ENCODE measurements at places on chromosomes 16 and 17.

- DNase-seq = no peak
These were observed 10.3 kb upstream of the TNS4 start for GRCh38 chr17:40511667-40512220.

GRCh38 chr17:73390221-73390620, 78.4 kb upstream of the CDC42EP4 start:
- no peak for DNase-seq

DNA sequence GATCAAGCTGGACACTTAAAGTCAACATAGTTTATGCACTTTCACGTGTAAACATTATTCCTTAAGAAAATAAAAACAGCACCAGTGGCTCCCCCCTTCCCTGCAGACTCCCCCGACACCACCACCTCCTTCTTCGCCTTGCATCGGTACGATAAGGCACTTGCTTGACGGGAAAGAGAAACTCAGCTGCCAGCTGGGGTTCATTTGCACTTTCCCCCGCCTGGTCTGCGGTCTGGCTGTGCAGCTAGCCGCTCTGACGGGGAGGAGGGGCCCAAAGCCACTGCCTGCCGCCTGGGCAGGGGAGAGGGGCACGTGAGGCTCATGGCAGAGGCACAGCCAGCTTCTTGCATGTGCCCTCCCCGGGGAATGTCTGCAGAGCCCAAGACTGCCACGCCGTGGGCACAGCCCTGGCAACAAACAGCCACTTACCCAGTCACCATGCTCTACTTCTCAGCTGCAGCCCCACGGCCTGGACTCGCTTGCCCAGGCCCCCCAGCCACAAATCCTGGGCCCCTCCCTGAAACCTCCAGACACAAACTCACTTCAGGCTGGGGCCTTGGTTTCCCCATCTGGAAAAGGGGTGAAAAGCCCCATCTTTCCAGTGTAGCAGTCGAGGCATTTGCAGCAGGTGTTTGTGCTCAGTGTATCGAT, 16.5 kb upstream of the PRM1 start:
- DNase-seq = no peak

- DNase-seq = peak; percentile 45
These were observed 32.6 kb downstream of the RAI1 start for GRCh38 chr17:17713839-17714238.

DNA sequence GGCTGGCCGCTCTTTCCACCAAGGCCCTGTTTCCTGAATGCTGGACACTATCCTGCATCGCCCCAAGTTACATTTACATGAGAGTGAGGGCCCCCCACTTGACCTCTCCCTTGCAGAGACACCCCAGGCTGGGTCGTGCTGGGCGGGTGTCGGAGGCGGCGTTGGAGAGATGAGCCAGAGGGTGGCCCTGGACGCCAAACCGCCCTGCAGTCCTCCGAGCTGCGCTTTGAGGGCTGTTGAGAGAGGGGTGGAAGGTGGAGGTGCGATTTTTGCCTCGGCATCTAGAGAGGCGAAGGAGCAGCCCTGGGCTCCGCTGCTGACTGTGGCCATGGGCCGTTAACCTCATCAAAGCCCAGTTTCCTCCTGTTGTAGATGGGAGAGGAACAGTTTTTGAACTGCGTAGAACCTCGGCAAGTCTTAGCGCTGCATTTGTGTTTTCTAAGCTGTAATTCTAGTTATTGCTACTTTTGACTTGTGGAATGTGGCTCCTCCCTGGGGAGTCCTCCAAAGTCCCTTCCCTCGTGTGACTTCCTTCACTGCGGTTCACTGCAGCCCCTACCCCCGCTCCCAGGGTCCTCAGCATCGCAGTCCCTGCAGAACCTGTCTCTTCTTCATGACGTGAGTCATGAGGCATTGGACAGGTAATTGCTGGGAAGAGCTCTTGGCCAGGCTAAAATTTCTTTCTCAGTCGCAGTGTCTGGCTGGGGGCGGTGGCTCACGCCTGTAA, 986 bp upstream of the ELOB start:
- no peak for DNase-seq

- DNase-seq = no peak
These were observed 406.3 kb downstream of the WWOX start for GRCh38 chr16:78505544-78506366.

DNA sequence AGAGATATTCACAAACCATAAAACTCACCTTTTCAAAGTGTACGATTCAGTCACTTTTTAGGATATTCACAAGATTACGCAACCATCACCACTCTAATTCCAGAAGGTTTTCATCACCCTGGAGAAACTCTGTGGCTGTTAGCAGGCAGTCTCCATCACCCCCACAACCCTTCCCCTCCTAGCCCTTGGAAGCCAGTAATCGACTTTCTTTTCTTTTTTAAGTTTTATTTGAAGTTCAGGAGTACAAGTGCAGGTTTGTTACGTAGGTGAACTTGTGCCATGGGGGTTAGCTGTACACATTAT, 363.5 kb downstream of the CPPED1 start:
- no peak for DNase-seq

DNA sequence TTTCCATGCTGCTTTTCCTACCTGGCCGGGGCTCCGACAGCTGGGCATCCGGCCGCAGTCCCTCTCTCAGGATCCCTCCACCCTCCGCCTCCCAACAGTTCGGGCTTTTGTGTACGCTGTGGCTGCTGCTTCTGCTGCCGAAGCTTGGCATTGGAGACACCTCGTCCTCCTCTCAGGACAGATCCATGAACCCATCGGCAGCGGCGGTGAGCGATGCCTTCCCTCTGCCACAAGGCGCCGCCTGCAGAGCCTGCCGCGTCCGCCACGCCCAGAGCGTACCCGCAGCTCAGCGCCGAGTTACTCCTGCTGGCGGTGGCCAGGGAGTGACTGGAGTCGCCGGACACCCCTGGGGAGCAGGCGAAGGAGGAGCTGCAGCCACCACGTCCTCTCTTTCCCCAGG, 2032.8 kb downstream of the TP53TG3F start:
- no peak for DNase-seq

DNA sequence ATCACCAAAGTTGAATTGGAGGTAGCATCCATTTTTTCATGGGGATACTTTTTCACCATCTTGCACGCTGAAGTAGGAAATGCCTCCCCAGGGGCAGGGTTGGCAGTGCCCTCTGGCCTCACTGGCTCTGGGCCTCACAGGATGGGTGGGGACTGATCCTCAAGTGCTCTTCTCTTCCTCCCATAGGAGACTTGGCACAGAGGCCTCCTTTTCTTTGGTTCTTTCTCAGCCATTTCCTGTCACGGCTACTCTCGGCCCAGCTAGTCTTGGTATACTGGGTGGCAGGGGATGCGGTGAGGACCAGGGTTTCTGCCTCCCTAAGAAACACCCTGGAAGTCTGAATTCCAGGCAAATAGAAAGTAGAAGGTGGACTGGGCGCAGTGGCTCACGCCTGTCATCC, 58.2 kb downstream of the PECAM1 start:
- DNase-seq = no peak

GRCh38 chr17:58313815-58314705, 14.5 kb downstream of the TSPOAP1 start:
- no peak for DNase-seq

DNA sequence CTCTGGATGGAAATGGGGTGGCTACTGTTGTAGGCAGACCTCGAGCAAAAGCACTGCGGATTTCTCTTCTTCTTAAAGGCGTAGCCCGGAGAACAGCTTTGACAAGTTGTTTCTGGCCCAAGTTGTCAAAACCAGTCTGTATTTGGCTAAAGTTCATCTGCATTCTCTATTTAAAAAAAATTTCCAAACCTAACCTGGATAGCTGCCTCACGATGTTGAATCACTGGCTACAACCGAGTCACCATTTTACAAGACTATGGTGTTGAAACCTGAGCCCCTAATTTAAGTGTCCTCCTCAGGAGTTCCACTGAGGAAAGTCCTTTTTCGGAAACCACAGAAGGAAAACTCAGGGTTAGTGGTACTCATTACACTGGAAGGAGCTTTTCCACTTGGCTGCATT, 1.5 kb downstream of the SLC16A6 start:
- DNase-seq = no peak

DNA sequence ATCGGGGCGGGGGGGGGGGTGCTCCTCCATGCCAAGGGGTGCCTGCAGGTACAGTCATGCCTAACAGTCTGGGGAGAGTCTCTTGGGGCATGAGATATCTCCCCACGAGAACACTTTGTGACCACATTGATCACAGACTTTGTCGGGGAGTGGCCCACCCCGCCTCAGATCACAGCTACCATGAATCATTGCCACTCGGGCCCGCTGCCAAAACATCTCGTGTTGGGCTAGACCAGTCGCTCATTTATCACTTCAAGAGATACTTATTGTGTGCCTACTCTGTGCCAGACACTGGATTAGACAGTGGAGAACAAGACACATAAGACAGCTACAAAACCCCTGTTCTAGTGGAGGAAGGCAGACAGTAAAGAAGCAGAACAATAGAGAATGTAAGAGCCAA, 72.6 kb downstream of the CLEC16A start:
- DNase-seq = peak; percentile 69

GRCh38 chr17:82297714-82298537, 19.5 kb downstream of the CD7 start:
- peak; percentile 78 for DNase-seq

GRCh38 chr16:76984196-76984595, 206.8 kb upstream of the MON1B start:
- no peak for DNase-seq

DNA sequence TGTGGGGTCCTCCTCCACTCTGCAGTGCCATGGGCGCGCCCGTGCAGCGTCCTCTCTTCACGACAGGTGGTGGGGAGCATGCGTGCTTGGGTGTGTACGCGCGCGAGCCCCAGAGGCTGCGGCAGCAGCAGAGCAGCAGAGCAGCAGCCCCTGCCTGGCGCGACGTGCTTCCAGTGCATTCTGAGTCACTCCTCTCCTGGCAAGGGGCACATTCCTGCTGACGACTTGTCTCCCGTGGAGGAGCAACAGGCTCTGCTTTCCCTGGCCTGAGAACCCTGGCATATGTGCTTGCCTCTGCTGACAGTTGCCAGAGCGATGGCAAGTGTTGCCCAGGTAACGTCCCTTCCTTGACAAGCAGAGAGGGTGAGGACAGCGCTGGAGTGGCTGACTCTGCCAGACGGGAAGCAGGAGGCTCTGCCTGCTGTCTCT, 133.8 kb upstream of the PLCG2 start:
- DNase-seq = no peak

DNA sequence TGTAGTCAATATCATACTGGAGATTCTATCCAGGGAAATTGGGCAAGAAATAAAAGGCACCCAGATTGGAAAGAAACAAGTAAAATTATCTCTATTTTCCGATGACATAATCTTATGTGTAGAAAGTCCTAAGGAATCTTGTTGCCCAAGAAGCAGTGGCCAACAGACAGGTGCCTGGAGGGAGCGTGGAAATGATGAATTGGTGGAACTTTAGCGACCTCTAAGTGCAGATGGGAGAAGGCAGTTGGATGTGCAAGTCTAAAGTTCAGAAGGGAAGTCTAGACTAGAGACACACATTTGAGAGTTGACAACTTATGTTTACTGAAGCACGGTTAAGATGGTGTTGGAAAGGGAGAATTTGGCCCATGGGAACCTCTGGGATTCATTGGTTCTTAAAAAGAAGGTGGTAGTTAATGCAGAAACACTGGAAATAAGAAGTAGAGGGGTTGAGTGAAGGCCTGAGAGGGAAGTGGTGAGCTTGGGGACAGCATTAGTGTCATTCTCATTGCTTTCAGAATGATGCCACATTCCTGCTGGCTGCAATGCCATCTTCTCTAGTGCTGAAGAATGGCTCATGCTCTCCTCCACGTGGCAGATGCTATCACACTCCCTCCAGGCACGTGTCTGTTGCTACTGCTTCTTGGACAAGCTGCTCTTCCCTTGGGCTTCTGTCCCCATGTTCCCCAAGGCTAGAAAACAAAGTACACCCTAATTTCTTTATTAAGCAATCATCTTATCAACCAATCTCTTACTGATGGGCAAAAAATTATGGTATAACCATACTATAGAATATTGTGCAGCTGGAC, 24.0 kb downstream of the TAT start:
- DNase-seq = no peak

DNA sequence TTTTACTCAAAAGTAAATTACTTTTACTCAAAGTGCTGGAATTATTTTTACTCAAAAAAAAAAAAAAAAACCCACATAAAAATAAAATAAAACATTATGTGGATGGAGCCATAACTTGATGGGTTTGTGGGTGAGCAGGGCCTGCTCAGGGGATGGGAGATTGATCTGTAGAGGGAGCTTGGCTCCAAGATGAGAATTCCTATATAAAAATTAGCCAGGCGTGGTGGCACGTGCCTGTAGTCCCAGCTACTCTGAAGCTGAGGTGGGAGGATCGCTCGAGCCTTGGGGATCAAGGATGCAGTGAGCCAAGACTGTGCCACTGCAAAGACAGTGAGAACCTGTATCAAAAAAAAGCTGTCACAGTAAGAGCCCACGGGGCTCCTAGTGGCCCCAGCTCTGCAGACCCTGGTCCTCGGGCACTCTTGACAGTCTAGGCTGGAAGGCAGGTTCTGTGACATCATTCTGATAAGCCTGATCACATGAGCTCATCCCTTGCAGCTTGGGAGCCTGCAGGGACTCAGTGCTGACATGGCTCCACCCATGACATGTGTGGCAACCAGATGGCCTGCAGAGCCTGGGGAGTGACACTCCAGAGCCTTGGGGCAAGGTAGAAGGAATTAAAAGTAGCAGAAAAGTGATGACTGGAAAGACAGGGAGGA, 42.5 kb downstream of the ST3GAL2 start:
- no peak for DNase-seq

DNA sequence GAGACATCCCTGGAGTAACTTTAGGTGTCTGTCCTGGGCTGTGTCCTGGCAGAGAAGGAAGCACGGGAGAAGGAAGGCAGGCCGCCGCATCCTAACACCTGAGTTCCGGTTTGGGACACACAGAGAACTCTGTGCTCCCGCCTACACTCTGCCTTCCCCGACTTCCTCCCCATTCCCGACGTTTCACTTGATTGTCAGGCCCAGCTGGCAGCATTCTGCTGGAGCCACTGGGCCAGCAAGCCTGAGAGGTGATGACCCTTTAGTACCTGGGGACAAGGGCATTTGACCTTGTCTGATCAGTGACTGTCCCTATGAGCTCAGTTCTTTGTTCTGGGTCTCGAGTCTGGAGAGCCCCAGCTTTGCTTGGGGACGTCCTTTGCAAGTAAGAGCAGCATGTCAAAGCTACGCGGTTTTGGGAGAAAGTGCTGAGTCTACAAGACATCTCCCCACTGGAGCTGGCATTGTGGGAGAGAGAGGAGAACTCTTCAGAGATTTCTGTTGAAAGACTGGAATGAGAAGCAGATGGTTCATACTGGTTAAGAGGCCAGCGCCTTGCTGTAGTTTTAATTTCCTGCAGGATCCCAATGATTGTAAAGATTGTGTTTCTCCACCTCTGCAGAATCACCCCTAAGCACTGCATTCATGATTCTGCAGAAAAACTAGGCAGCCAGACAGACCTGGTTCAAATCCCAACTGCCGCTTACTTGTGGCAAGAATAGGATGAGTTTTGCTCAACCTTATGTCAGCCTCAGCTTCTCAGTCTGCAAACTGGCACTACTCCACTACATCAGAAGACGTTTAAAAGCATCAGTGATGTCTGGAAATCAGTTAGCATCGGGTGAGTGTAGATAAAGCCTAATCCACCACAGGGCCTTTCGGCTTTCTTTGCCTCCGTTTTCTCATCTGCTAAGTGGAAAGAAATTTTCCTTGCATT, 20.6 kb downstream of the ABAT start:
- DNase-seq = no peak

- no peak for DNase-seq
These were observed 16.7 kb upstream of the TENT4B start for GRCh38 chr16:50136399-50136798.

Measured in COLO829 (cell line).